ENCODE measurements at places on chromosomes 5 and 9.
A peak's percentile ranks its signal among the peaks of the same experiment; 100 is the strongest.

DNA sequence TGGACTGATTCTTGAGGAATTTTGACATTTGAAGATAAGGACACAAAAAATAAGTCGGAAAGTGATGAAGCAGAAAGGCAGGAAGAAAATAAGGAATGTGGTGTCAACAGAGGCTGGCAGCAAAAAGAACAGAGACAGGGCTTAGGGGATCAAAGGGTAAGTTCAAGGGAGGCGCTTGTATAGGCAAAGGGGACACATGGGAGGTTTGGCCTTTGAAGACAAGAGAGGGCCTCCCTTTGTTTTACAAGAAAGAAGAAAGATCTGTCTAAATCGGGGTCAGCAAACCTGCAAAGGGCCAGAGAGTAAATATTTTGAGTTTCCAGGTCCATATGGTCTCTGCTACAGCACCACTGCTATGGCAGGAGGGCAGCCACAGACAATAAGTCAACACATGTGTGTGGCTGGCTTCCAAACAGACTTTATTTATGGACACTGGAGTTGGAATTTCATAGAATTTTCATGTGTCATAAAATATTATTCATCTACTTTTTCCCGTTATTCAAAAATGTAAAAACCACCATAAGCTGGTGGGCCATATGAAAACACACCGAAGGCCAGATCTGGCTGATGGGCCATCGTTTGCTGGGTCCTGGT, 112.0 kb upstream of the FBXL7 start:
- DNase-seq, result no peak

GRCh38 chr5:72857396-72857795, 40.9 kb downstream of the TNPO1 start:
- no peak for DNase-seq

DNA sequence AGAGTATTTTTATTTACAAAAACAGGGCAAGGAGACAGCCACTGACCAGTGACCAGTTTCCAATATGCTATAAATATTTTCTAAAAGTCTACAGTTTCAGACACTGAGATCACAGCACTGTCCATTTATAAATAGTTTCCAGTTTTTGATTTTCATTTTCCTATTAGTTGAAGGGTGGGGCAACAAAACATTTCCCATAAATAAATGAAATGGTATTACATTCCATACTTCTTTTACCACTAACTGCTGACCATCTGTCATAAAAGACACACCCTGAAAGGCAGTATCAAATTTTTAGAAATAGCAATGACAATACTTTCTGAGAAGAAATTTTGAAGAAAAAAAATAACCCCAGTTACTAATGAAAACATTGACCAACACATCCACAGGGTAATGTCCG, 126.7 kb downstream of the ARSB start:
- DNase-seq, result no peak

- no peak for DNase-seq
These were observed 86.7 kb downstream of the AUH start for GRCh38 chr9:91274949-91275492.

DNA sequence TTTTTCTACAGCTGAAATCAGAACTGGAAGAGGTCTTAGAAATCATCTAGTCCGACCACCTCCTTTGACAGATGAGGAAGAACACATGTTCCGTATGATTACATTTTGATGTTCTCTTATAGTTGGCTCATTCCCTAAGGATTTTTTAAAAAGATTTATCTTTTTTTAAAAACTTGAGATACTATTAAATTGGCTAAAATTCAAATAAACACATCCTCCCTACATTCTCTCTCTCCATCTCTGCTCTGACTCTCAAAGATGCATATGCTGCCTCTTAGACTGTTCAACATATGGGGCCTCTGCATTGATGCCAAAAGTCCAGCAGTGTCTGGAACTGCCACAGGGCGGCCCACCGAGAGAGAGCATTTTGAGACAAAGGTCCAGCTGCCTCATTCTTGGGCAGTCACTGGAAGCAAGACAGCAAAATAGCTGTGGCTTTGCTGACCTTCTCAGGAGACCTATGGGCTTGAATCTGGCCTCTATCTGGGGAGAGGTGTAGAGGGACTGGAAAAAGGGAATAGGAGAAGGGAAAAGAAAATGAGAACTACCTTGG, 12.8 kb upstream of the TSSK1B start:
- no peak for DNase-seq

- peak; percentile 33 for DNase-seq
These were observed 29.7 kb upstream of the FAM169A start for GRCh38 chr5:74895906-74896305.

DNA sequence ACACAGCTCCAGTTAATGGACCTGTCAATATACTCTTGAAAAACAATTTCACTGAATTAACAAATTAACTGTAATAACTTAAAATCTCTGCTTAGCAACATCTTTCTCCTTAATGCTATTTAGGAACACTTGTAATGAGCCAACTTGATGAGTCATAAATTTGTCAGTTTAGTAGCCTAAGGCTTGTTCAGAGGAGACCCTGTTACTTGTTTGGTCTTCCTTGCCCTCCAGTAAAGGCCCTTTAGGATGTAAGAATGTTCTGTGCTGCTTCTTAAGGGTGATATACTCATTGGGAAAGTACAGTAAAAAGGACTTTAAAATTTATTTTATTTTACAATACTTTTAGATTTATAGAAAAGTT, 11.4 kb upstream of the MATR3 start:
- DNase-seq, result no peak

DNA sequence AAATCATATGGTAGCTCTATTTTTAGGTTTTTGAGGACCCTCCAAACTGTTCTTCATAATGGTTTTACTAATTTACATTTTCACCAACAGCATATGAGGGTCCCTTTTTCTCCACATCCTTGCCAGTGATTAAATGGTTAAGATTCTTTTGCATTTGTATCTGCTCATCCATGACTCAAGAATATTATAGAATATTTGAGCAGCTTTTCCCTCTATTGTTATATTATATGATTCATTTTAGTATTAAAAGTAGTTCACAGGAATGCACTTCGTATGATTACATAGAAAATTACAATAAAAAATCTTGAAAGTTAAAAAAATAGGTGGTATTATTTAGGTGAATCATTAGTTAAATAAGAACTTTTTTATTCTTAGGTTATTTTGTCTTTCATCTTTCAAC, 140.7 kb downstream of the WDR70 start:
- no peak for DNase-seq

DNA sequence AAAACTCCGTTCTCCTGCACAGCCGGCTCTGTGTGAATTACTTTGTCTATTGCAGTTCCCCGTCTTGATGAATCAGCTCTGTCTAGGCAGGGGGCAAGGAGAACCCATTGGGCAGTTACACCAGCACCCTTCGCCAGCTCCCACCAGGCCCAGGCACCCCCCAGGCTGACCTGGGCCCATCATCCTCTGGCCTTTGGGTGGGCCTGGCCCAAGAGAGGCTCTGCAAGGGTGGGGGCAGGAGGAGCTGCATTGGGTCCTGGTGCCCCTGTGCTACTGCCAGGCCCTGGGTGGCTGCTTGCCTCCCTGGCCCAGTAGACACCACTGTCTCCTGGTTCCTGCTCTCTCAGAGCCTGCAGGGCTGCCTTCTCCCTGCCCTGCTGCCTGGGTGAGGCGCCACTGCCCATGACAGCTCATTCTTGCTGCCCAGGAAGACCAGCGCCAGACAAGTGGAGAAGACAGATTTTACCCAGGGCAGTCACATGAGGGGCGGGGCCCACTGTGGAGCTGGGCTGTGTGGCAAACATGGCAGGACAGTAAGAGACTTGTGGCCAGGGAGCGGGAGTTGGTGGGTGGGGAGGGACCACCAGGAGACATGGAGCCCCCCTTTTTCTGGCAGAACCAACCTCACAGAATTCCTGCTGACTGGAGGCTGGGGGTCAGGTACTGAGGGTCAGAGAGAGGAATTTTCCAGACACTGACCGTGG, 67.2 kb downstream of the MRPL36 start:
- no peak for DNase-seq

DNA sequence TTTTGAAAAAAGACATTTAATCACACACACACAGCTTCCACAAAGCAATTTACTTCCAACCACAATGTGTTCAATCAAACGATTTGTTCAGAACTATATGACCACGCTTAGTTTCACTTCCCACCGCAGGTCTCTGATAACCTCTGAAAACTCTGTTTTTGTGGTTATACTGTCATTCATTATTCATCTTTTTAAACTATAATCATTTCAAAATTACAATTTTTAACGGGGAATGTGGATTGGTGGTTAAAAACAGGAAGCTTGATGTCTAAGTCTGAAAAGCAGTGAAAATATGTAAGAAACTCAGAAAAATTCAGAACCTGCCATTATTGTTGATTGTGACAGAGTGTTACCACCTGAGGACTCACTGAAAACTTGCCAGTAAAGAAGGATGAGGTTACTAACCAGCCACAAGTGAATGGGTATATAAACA, 12.7 kb upstream of the TMEM174 start:
- DNase-seq, result no peak

GRCh38 chr9:90499761-90500160, 142.9 kb downstream of the DIRAS2 start:
- no peak for DNase-seq

DNA sequence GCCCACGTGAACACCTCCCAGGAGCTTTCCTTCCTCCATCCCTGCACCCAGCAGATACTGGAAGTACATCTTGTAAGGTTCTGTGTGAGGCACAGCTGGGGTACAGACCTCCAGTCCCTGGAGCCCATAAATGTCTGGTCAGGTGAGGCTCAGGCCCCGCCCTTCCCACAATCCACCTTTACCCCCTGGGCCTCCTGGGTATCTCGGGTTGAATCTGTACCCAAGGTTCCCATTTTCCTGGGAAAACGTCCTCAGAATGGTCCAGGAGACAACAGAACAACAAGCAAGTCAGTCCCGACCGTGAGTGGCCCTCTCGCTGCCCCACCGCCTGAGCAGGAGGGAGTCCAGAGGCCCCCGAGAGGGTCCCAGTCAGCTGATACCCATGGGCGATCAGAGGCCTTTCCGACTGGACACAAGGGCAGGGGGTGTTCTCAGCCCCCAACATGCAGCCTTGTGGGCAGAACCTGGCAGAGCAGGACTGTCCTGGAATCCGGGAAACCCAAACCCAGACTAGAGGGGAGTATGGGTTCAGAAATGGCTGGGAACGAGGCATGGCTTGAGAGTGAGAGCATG, 4.3 kb downstream of the SPATA31E1 start:
- no peak for DNase-seq

GRCh38 chr5:11683666-11684065, 220.6 kb downstream of the CTNND2 start:
- no peak for DNase-seq

DNA sequence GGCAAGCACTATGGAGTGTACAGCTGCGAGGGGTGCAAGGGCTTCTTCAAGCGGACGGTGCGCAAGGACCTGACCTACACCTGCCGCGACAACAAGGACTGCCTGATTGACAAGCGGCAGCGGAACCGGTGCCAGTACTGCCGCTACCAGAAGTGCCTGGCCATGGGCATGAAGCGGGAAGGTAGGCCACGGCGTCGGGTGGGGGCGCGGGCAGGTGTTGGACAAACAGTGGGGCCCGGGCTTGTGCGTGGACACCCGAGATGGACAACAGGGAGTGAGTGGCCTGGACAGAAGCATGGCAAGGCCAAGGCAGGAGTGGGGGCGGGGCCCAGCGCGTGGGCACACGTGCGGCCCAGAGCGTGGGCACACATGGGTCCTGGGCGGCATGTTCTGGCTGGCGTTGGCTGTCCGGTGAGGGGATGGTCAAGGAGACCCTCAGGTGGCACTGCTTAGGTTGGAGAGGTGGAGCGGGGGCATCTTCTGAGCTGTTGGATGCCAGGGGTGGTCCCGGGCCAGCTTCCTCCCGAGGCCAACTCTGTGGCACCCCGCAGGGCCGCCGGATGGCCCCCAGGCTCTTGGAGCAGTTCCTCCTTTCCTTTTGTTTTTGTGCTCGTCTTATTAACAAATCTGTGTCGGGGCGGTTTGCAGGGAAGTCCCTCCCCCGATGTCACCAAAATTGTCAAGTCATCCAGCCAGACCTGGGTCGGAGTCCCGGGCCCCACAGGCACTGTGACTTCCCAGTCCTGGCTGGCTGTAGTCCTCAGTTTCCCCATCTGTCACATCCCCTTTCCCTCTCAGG, 82.9 kb downstream of the RXRA start:
- no peak for DNase-seq

GRCh38 chr9:112562235-112562958, 75.8 kb downstream of the KIAA1958 start:
- DNase-seq, result no peak

- DNase-seq, result no peak
These were observed 900.4 kb upstream of the ARRDC3 start for GRCh38 chr5:92283521-92283920.

GRCh38 chr9:69097064-69097463, 61.5 kb downstream of the FXN start:
- DNase-seq, result peak; percentile 81

- DNase-seq, result no peak
These were observed 228.6 kb downstream of the NR3C1 start for GRCh38 chr5:143174714-143175398.

- no peak for DNase-seq
These were observed 9.6 kb upstream of the MSH3 start for GRCh38 chr5:80644900-80645299.

- DNase-seq, result no peak
These were observed 212.9 kb downstream of the PBX3 start for GRCh38 chr9:125959951-125960619.

GRCh38 chr5:155983954-155984353, 343.0 kb upstream of the SGCD start:
- no peak for DNase-seq

DNA sequence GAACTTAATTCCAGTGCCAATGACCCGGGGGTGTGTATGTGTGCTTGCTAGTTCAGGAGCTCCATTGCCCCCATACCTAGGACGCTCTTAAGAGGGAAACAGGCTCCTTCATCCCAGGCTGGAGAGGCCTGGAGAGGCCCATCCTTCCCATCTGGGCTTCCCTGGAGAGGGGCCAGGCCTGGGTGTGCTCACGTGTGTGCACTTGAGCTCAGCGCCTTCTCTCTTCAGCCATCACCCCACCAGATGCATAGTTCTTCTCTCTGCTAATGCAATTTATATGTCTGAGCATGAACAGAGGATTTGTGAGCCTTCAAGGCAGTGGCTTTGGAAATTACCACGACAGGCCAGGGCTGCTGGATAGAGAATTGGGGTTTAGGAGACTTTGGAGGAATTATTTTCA, 48.6 kb upstream of the SHB start:
- DNase-seq, result no peak

All from RWPE1 (cell line).